ENCODE measurements at places on chromosomes 12 and 14. TPM values are rescaled to one million over a fixed set of nuclear protein-coding genes. Genes with fewer than 3 reads are reported as not detected.
A peak's percentile ranks its signal among the peaks of the same experiment; 100 is the strongest.

DNA sequence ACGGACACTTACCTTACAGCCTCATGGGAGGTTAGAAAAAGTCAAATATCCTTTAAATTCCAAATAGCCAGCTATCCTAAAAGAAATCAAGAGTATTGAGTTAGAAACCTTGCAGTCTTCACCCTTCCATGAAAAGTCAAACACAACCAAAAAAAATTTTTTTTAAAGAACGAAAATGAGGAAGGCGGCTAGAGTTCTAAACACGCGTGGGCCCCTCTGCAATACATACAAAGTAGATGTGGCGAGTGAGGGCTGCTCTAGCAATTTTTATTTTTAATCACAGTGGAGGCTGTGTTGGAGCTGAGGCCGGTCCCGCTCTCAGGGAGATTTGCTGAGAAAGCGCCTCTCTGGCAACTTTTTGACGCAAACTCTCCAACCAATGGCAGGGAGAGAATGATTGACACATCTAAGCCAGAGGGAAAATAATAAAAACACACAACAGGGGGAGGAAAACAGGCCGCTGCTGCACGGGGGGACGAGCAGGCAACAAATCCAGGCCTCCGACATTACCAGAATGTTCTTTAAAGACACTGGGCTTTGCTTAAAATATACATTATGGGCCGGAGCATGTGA lies at the start of gene OTX2:
OTX2 (minus strand) TSS at position 333 of the 573 bp plus-strand sequence. CDS start 5,023 bp downstream, outside the sequence.
- H3K27me3 ChIP-seq, result peaks cover 78% of the 10 kb centered on the region
- peak within 1 kb of the TSS; percentile 10 for H3K4me3 ChIP-seq
- no peak for DNase-seq

GRCh38 chr12:122362755-122363154 lies 59.7 kb downstream of the CLIP1 start:
- no peak overlapping the region for H3K4me3 ChIP-seq
- no peak for DNase-seq
- peaks cover 33% of the 10 kb centered on the region for H3K36me3 ChIP-seq
- H3K4me1 ChIP-seq, result peaks cover 11% of the 10 kb centered on the region
- no peaks in the 10 kb centered on the region for H3K27me3 ChIP-seq
- H3K27ac ChIP-seq, result no peak overlapping the region

PLEKHD1 gene
- 0.12 TPM for total RNA-seq

- peaks cover 5% of the 10 kb centered on the region for H3K27me3 ChIP-seq
- no peaks in the 10 kb centered on the region for H3K4me1 ChIP-seq
- no peak overlapping the region for H3K4me3 ChIP-seq
- H3K36me3 ChIP-seq, result no peaks in the 10 kb centered on the region
These were observed 23.4 kb upstream of the ATXN7L3B start for GRCh38 chr12:74514098-74514872.

GPRC5A gene
- not detected for total RNA-seq

WSCD2 gene
- not detected for total RNA-seq

TCL1B gene
- not detected for total RNA-seq

- H3K27me3 ChIP-seq, result no peaks in the 10 kb centered on the region
- H3K4me3 ChIP-seq, result no peak overlapping the region
- no peaks in the 10 kb centered on the region for H3K36me3 ChIP-seq
These were observed 106.1 kb upstream of the TMEM132D start for GRCh38 chr12:130009961-130010360.

GRCh38 chr14:94596361-94596760 lies 15.1 kb downstream of the SERPINA5 start:
- H3K36me3 ChIP-seq, result no peaks in the 10 kb centered on the region
- no peak for DNase-seq
- H3K27me3 ChIP-seq, result no peaks in the 10 kb centered on the region
- H3K4me1 ChIP-seq, result no peaks in the 10 kb centered on the region
- H3K4me3 ChIP-seq, result no peak overlapping the region

DNA sequence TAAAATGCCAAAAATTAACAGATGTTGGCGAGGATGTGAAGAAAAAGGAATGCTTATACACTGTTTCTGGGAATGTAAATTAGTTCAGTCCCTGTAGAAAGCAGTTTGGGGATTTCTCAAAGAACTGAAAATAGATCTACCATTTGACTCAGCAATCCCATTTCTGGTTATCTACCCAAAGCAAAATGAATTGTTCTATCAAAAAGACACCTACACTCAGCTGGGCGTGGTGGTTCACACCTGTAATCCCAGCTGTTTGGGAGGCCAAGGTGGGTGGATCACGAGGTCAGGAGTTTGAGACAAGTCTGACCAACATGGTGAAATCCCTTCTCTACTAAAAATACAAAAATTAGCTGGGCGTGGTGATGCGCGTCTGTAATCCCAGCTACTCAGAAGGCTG lies 279.3 kb upstream of the PDE3A start:
- no peaks in the 10 kb centered on the region for H3K27me3 ChIP-seq
- no peak overlapping the region for H3K27ac ChIP-seq
- no peaks in the 10 kb centered on the region for H3K36me3 ChIP-seq
- H3K4me1 ChIP-seq, result no peaks in the 10 kb centered on the region

CHST11 gene
- total RNA-seq, result 46.2 TPM

GRCh38 chr14:100286484-100287191 lies 19.6 kb downstream of the SLC25A29 start:
- peak; percentile 55 for DNase-seq
- no peak overlapping the region for H3K27ac ChIP-seq
- peak overlapping the region; percentile 80 for H3K4me3 ChIP-seq
- H3K27me3 ChIP-seq, result no peaks in the 10 kb centered on the region

- no peak for DNase-seq
- H3K4me3 ChIP-seq, result peak overlapping the region; percentile 70
- peak overlapping the region; percentile 27 for H3K27ac ChIP-seq
- H3K36me3 ChIP-seq, result no peaks in the 10 kb centered on the region
These were observed 1.8 kb upstream of the CKAP4 start for GRCh38 chr12:106249411-106250135.

C3AR1 gene
- total RNA-seq, result 0.73 TPM

- H3K4me1 ChIP-seq, result peaks cover 9% of the 10 kb centered on the region
- H3K27ac ChIP-seq, result no peak overlapping the region
- H3K4me3 ChIP-seq, result no peak overlapping the region
- H3K27me3 ChIP-seq, result peaks cover 4% of the 10 kb centered on the region
- no peak for DNase-seq
- no peaks in the 10 kb centered on the region for H3K36me3 ChIP-seq
These were observed 247.0 kb downstream of the PHLDA1 start for GRCh38 chr12:75784591-75784990.

DNA sequence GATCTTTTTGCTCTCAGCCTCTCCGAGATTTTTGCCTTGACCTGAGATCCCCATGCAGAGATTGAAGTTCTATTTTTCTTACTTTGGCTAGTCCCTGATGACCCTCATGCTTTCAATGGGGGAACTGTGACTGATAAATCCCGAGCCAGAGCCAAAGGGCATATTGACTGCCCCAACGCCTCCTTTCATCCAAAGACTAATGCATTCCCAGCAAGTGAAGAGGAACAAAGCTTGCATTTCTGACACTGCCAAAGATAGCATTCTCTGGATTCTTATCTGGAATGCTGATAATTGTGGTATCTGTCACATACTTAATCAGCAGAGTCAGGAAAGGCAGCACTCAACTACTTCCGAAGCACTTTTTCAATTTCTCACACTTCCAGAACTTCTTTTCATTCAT lies 152.3 kb upstream of the EGLN3 start:
- no peak overlapping the region for H3K4me3 ChIP-seq
- peaks cover 5% of the 10 kb centered on the region for H3K27me3 ChIP-seq
- H3K27ac ChIP-seq, result no peak overlapping the region
- peaks cover 9% of the 10 kb centered on the region for H3K4me1 ChIP-seq
- no peak for DNase-seq
- no peaks in the 10 kb centered on the region for H3K36me3 ChIP-seq

DNA sequence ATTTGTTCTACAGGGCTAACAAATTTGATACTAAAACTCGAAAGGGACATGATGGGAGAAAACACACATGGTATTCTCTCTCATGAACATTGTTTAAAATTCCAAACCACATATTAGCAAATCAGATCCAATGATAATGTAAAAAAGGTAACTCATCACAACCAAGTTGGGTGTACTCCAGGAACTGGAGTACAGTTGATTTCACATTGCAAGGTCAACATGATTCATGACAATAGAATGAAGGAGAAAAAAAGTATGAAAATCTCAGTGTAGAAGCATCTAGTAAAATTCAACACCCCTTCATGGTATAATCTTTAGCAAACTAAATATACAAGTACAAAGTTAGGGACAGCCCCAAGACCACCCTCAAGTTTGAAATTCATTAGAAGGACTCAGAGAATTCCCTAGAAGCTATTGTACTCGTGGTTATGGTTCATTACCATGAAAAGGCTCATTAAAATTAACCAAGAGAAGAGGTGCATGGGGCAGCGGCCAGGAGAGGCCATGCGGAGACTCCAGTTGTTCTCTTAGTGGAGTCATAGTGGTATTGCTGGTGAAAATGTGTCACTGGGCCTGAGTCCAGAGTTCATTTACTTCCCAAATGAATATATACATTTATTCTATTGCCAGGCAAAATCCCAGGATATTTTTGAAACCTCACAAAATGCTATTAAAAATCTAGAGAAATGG lies 3.1 kb upstream of the CDCA4 start:
- H3K27me3 ChIP-seq, result no peaks in the 10 kb centered on the region
- no peak overlapping the region for H3K27ac ChIP-seq
- H3K36me3 ChIP-seq, result peaks cover 21% of the 10 kb centered on the region

DNA sequence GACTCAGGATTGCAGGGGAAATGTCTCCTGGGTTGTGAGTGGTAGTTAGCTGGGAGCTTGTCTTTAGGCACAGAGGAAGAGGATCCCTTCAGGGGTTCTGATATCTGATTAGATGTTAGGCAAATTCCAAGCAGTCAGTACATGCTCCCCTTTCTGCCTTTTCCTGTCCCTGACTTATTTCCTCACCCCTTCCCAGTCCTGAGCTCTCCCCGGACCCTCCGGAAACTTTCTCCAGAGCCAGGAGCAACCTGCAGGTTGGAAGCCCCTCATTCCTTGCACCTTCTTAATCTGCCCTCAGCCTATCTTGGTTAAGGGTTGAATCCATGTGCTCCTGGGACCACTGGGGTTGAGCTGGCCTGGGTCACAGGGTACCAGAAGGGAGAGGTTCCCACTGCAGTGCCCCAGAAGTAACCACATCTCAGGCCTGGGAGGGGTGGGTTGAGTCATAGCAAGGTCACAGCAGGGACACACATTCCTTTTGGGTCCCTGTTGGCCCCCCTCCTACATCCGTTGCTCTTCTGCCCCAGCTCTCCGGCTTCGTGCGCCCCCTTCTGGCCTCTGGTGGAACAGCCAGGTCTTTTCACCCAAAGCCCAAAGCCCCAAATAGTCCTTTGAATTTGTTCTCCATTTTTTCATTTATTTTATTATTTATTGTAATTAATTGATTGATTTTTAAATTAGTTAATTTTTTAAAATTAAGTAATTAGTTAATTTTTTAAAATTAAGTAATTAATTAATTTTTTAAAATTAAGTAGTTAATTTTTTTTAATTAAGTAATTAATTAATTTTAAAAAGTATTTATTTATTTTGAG lies 1.8 kb downstream of the IGFBP6 start:
- peaks cover 23% of the 10 kb centered on the region for H3K27me3 ChIP-seq
- H3K4me3 ChIP-seq, result peak overlapping the region; percentile 77
- DNase-seq, result peak; percentile 96
- H3K36me3 ChIP-seq, result no peaks in the 10 kb centered on the region

CLEC1B gene
- not detected for total RNA-seq

- no peak for DNase-seq
- H3K36me3 ChIP-seq, result peaks cover 51% of the 10 kb centered on the region
- peaks cover 2% of the 10 kb centered on the region for H3K4me1 ChIP-seq
- no peaks in the 10 kb centered on the region for H3K27me3 ChIP-seq
These were observed 274.2 kb downstream of the FUT8 start for GRCh38 chr14:65686761-65687160.

DNA sequence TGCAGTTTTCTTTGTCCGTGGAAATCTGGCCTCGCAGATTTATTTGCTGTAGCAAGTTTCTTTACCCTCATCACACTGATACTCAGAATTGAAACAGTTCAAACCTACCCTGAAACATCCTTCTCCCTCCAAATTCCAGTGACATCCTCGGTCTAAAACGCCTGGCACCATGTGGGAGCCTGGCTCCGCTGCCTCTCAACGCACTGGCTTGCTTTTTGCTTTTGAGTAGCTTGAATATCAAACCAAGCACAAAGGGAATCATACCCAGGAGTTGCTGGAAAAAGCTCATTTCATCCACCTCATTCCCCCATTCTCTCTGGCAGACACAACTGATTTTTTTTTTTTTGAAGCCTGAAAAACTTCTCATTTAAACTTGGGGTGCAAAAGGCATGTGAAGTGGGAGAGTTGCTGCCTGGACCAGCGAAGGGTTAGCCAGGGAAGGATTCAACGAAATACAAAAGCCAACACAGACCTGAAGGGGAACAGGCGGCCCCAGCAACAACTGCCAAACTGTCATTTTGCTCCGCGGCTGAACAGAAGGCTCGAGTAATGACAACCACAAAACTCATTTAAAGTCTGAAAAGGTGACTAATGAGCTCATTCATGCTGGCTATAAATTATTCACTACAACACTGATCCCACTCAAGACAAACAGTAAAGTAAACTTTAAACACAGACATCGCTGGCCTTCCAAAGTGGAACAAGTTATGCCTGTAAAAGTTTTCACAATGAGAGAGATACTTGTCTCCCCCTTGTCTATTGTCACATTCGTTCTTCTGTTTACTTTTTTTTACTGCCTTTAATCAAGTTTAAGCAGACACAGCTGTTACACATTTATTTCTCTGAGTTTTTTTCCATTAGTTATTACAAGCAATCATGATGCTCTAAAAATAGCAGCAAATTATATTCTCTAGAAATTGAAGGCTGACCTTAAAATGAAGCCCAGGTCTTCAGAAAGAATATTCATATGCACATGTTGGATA lies 12.5 kb upstream of the FOXN3 start:
- H3K27me3 ChIP-seq, result no peaks in the 10 kb centered on the region
- H3K4me1 ChIP-seq, result peaks cover 45% of the 10 kb centered on the region
- peak overlapping the region; percentile 92 for H3K27ac ChIP-seq

DNA sequence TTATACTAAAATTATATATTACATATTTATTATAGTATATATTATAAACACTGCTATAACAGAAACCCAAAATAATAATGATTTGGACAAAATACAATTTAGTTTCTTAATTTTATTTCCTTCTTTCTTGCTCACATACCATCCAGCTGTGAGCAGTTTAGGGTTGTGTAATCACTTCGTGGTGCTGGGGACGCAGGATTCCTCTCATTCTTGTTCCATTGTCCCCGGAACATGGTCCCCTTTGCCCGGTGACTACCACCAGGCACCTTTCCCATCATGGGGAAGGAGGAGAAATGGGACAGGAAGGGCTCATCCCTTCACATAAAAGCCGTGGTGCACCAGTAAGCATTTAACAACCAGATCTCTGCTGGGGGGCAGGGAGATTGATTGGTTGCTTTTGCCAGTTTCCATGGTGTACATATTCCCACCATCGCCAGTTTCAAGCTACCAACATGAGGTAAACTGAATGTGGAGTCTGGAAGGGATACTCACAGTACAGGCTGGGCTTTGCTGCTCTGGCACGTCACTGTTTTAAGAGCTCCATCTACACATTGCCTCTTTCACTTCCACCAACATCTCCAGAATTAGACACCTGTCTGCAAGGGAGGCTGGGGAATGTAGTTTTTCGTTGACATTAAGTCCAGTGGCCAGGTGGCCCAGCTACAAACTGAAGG lies 191.5 kb downstream of the TMEM132C start:
- no peaks in the 10 kb centered on the region for H3K36me3 ChIP-seq
- H3K4me1 ChIP-seq, result no peaks in the 10 kb centered on the region
- DNase-seq, result no peak
- no peak overlapping the region for H3K4me3 ChIP-seq

- DNase-seq, result no peak
- H3K36me3 ChIP-seq, result no peaks in the 10 kb centered on the region
- no peaks in the 10 kb centered on the region for H3K4me1 ChIP-seq
- peaks cover 2% of the 10 kb centered on the region for H3K27me3 ChIP-seq
- H3K27ac ChIP-seq, result no peak overlapping the region
These were observed 80.8 kb upstream of the BCL11B start for GRCh38 chr14:99352688-99353280.

Measured in activated CD4-positive, alpha-beta T cell treated with anti-CD3 and anti-CD28 coated beads, Interleukin-2, amount 10 ng/mL, durations not matched to agents 24 days and 14 days (primary cell).